Left cardiac atrium (tissue), 4 donors: ENCODE measurements at places on chromosomes 2 and 18.

- no peak for DNase-seq
Observed at GRCh38 chr2:112472547-112473263, 9.3 kb upstream of the TTL start.

- DNase-seq, result peak; percentile 50
Observed at GRCh38 chr2:88626171-88627054, 851 bp downstream of the EIF2AK3 start.

- no peak for DNase-seq
Observed at GRCh38 chr2:76669966-76670465, 852.2 kb downstream of the LRRTM4 start.

GRCh38 chr2:60500861-60501260 is 52.6 kb downstream of the BCL11A start:
- no peak for DNase-seq

DNA sequence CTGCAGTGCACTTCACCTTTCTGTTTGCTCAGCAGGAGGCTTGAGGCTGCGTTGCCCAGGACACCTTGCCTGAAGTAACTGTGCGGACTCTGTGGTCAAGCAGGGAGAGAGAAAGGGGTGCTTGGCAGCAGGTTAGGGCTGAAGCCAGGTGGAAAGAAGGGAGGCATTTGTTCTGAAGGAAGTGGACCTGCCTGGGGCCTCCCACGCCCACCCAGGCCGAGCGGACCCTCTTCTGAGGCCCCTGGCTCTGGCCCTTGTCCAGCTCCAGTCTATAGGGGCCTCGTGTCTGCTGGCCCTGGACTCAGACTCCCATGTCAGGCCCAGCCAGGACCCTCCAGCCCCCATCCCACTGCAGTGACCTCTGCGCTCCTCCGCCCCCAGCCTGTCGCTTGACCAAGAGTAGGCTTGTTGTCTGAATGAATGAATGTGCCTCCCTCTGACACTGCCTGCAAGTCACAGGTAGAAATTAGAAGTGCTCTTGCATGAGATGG is 2.5 kb downstream of the SNED1 start:
- no peak for DNase-seq
